Activated CD4-positive, alpha-beta T cell treated with anti-CD3 and anti-CD28 coated beads, Interleukin-2, amount 10 ng/mL, durations not matched to agents 24 days and 14 days (primary cell): ENCODE measurements at places on chromosomes 11 and 22. TPM values are rescaled to one million over a fixed set of nuclear protein-coding genes. Genes with fewer than 3 reads are reported as not detected.
A peak's percentile ranks its signal among the peaks of the same experiment; 100 is the strongest.

GRCh38 chr22:31625661-31626426, 36.2 kb downstream of the PISD start:
- H3K27me3 ChIP-seq: no peaks in the 10 kb centered on the region
- peaks cover 24% of the 10 kb centered on the region for H3K4me1 ChIP-seq
- no peak for DNase-seq
- H3K27ac ChIP-seq: peak overlapping the region; percentile 29
- H3K4me3 ChIP-seq: no peak overlapping the region

- DNase-seq: no peak
- no peak overlapping the region for H3K4me3 ChIP-seq
- H3K27ac ChIP-seq: no peak overlapping the region
- H3K27me3 ChIP-seq: no peaks in the 10 kb centered on the region
- H3K36me3 ChIP-seq: no peaks in the 10 kb centered on the region
- H3K4me1 ChIP-seq: no peaks in the 10 kb centered on the region
Measured at GRCh38 chr22:32518381-32518780, 43.8 kb downstream of the FBXO7 start.

DNA sequence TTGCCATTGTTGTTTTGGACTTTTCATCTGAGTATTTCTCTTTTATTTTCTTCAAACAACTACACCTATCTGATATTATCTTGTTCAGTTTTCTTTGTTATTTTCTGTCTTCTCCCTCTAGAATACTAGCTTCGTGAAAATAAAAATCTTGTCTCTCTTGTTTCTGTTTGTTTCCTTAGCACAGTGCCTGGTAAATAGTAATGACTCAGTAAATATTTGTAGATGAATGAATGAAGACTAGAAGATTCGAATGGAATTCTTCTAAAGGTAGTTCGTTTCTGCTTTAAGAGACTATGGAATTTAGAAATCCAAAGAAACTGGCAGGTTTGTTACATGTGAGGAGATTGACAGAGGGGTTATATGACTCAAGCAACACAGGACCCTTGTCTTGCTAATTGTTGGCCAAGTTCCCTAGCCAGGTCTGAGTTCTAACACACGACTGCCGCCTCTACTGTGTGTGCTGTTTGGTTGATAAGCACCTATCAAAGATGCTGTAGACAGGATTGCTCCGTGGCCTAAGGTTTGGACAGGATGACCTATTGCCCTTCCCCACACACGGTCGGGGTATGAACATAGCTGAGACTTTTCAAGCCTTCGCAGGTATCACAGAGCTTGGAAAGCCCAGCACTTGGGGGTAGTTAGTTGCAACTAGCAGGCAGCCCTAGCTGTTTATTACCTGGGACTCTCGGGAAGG, 831 bp upstream of the TMEM135 start:
- peaks cover 16% of the 10 kb centered on the region for H3K36me3 ChIP-seq
- peaks cover 19% of the 10 kb centered on the region for H3K27me3 ChIP-seq
- DNase-seq: no peak
- H3K27ac ChIP-seq: peak overlapping the region; percentile 43
- peak overlapping the region; percentile 96 for H3K4me3 ChIP-seq

Gene ARHGAP8
- total RNA-seq: 0.12 and 0.36 TPM in 2 replicates

GRCh38 chr22:37176464-37177061, 11.5 kb downstream of the C1QTNF6 start:
- H3K36me3 ChIP-seq: no peaks in the 10 kb centered on the region
- DNase-seq: no peak
- no peak overlapping the region for H3K4me3 ChIP-seq
- H3K27me3 ChIP-seq: peaks cover 9% of the 10 kb centered on the region
- H3K27ac ChIP-seq: no peak overlapping the region

Gene YWHAH
- 138 and 141 TPM in 2 replicates for total RNA-seq

Gene USP35
- 10.4 and 13.1 TPM in 2 replicates for total RNA-seq
